ENCODE measurements at places on chromosomes 4 and X.

GRCh38 chr4:184649971-184650855, 675 bp downstream of the PRIMPOL start:
- no peak for DNase-seq

DNA sequence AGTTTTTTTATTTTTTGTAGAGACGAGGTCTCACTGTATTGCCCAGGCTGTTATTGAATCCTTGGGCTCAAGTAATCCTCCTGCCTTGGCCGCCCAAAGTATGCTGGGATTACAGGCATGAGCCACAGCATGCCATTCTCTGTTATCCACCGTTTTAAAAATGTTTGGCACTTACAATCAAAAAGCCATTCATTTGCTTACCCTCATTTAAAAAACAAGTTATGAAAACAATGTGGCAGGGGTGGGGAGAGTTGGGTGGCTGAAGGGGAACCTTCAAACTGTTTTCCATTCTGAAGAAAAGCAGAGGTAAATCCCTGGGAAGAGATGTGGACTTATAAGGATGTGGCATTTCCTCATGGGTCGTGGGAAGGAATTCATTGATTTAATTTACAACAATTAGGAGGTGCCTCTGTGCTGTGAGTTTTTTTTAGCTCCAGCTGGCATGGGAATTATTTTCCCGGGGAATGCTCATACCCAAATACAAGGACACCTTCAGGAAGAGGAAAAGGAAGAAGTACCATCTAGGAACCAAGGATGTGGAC, 103.5 kb downstream of the MID1 start:
- no peak for DNase-seq

- DNase-seq, result no peak
Measured at GRCh38 chrX:53926030-53926429, 118.2 kb downstream of the PHF8 start.

GRCh38 chr4:13866881-13867280, 239.4 kb upstream of the BOD1L1 start:
- DNase-seq, result no peak
